ENCODE measurements at places on chromosomes 7 and 10.
A peak's percentile ranks its signal among the peaks of the same experiment; 100 is the strongest.

DNA sequence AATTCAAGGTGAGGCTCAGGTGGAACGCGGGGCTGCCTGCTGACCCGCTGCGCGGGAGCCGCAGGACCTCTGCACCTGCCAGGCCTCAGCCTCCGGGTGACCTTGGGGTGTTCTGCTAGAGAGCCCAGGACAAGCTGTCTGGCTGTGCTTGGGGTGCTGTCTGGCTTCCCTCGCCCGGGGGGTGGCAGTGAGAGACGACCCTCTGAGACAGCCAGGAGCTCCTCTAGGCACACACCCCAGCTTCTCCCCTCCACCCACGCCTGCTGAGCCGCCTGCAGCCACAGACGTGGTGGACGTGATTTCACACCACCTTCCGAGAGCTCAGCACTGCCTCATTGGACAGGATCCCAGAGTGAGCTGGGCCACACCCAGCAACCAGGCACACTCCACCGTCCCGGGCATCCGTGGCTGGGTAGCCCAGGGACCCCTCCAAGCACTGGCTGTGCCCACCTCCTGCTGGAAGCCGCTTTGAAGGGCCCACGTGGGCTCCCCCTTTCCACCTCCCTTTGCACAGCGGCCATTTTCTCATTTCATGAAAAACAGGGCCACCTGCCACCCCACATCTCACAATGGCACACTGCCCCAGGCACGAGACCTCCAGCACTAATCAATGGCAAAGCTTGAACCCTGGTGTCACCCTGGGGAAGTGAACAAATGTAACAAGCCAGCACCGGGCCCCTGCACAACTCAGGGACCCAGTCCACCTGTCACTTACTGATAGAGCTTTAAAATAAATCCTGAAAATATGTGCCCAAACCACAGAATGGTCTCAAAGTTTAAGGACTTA is 35.0 kb downstream of the ZFAND2A start:
- DNase-seq: no peak
- H3K4me1 ChIP-seq: no peaks in the 10 kb centered on the region
- H3K27me3 ChIP-seq: no peaks in the 10 kb centered on the region

GRCh38 chr7:156356551-156356950 is 284.0 kb upstream of the RNF32 start:
- no peak for DNase-seq
- H3K4me1 ChIP-seq: no peaks in the 10 kb centered on the region
- peaks cover 7% of the 10 kb centered on the region for H3K27me3 ChIP-seq
- H3K27ac ChIP-seq: no peak overlapping the region

- no peaks in the 10 kb centered on the region for H3K4me1 ChIP-seq
- H3K4me3 ChIP-seq: no peak overlapping the region
- no peaks in the 10 kb centered on the region for H3K36me3 ChIP-seq
- no peaks in the 10 kb centered on the region for H3K27me3 ChIP-seq
Measured at GRCh38 chr7:41507686-41508268, 195.1 kb downstream of the INHBA start.

DNA sequence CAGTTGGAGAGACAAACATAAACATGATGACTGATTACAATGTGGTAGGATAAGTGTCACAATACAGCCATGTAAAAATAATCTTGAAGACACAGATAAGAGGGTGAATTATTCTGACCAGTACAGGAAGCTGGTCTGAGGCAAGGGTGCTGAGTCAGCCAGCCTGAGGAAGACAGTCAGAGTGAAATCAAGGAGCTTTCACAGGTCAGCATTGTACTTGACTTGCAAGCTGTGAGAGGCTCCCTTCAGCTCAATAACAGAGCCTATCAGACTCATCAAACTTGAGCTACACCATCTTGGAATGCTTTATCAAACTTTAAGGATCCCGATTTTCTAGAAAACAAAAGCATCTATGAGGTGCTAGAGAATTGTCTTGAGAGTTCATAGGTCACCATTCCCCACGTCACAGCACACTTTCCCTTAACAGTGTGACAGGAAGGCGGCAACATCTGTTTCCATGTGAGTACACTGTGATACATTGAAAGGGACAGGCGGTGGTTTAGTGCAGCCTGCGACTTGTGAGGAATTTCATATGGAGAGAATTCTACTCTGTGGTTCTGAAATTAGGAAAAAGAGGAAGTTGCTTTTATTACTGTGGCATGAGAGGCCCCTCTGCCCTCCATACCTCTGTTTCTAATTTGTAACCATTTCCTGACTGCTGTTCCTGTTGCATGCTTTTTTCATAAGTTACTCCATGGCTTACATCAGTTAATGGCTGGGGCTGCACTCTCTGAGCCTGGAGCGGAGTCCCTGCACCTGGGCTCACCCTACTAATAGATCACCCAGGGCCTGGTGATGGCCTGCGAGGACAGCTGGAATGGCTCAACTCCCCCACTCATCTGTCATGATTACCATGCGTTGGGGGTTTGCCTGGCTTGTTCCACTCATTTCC is 417.1 kb downstream of the SUGCT start:
- no peaks in the 10 kb centered on the region for H3K27me3 ChIP-seq
- H3K4me1 ChIP-seq: no peaks in the 10 kb centered on the region
- H3K36me3 ChIP-seq: no peaks in the 10 kb centered on the region
- no peak overlapping the region for H3K27ac ChIP-seq

DNA sequence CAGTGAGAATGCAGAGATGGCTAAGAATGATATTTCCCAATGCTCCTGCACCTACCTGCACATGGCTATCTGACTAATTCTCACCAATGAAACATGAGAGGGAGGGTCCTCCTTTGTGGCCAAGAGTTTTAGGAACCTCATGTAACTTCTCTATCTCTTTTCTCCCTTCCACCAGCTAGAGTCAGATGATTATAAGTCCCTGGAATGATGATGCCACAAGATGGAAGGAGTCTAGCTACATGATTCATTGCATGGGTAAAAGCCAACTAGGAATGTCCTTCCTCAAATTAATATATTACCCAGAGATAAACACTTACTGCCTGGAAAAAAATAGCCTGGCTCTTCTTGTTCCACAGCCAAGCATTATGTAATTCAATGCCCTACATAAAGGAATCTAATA is 55.1 kb upstream of the AASS start:
- H3K4me3 ChIP-seq: no peak overlapping the region
- no peak for DNase-seq
- no peak overlapping the region for H3K27ac ChIP-seq
- no peaks in the 10 kb centered on the region for H3K27me3 ChIP-seq

DNA sequence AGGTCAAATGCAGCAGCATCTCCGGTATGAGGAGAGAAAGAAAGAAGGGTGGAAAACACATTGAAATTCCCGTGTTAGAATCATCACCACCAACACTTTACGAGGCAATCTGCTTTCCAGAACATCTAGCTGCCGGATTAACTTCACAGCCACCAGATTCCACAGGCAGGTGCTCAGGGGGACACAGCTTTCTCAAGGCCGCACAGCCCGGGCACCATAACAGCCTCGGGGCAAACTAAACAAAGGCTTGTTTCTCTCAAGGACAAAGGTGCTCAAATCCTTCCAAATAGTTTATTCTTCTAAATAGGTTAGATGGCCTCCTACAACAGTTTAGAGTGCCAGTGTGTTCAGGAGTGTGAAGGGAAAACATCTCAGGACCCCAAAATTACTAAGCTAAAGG is 156.3 kb downstream of the DIP2C start:
- DNase-seq: no peak
- H3K27ac ChIP-seq: no peak overlapping the region
- H3K4me1 ChIP-seq: no peaks in the 10 kb centered on the region
- no peaks in the 10 kb centered on the region for H3K36me3 ChIP-seq

- no peaks in the 10 kb centered on the region for H3K36me3 ChIP-seq
- no peak overlapping the region for H3K27ac ChIP-seq
- peaks cover 24% of the 10 kb centered on the region for H3K4me1 ChIP-seq
- H3K4me3 ChIP-seq: no peak overlapping the region
Measured at GRCh38 chr10:74032900-74033655, 35.2 kb downstream of the VCL start.

- no peaks in the 10 kb centered on the region for H3K27me3 ChIP-seq
- peaks cover 23% of the 10 kb centered on the region for H3K4me1 ChIP-seq
- peaks cover 15% of the 10 kb centered on the region for H3K36me3 ChIP-seq
- DNase-seq: no peak
- H3K27ac ChIP-seq: no peak overlapping the region
- no peak overlapping the region for H3K4me3 ChIP-seq
Measured at GRCh38 chr10:1119027-1119426, 62.8 kb downstream of the WDR37 start.

- H3K36me3 ChIP-seq: no peaks in the 10 kb centered on the region
- peaks cover 19% of the 10 kb centered on the region for H3K27me3 ChIP-seq
- H3K27ac ChIP-seq: peak overlapping the region; percentile 16
- H3K4me3 ChIP-seq: no peak overlapping the region
Measured at GRCh38 chr10:84015877-84016595, 123.3 kb upstream of the GHITM start.

- H3K4me1 ChIP-seq: peaks cover 28% of the 10 kb centered on the region
- H3K27ac ChIP-seq: no peak overlapping the region
- no peaks in the 10 kb centered on the region for H3K27me3 ChIP-seq
- H3K36me3 ChIP-seq: no peaks in the 10 kb centered on the region
Measured at GRCh38 chr7:5567790-5568189, 144.2 kb upstream of the TNRC18 start.

DNA sequence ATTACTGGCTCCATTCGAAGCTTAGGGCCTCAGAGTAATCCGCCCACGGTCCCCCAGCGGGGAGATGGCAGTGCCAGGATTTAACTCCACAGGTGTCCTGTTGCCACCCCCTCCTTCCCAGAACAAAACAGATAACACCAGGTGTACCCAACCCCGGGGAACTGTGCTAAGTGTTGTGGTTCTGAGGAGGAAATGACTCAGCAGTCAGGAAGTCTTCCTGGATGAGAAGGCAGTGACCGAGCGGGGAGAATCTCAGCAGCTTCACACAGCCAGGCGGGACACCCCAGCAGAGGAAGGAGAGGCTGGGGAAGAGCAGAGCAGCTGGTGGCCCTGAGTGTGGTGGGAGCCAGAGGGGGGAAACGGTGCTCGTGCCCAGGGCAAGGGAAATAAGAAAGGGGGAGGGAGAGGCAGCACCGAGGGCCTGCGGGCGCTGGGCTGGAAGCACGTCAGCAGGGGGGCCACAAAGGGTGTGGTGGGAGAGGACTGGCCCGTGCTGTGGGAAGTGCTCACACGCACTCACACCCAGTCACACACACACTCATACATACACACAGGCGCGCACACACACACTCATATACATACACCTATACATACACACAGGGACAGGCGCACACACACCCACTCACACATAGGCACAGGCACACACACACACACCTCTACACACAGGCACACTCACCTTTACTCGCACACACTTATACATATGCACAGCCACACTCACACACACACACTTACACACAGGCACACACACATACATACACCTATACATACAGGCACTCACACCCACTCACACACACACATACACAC is 59.8 kb upstream of the CHST15 start:
- H3K27ac ChIP-seq: no peak overlapping the region
- H3K4me1 ChIP-seq: peaks cover 8% of the 10 kb centered on the region
- no peak overlapping the region for H3K4me3 ChIP-seq

DNA sequence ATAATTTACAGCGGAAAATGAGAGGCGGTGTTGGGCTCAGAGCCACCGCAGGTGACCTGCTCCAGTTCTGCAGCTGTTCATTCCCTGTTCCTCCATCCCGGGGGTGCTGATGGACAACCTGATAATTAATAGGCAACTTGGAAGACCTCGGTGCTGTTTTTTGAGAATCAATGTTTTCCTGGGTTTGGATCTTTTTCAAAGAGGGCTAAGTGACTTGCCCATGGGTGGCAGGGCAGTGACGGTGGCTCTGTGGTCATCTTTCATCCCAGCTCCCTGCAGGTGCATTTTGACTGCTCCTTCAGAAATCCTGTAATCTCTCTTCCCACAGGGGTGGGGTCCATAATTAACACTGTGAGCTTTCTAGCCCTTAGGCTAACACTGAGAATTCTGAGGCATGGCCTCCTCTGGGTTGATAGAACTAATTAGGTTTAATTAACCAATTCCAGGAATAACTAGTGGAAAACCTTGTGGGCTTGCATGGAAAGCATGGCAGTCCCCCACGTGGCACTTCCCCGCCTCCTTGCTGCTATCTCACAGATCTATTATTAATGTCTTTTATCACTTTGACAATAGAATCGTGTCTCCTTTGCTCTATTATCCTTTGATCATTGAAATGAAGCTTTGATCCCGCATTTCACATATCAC is 217.9 kb downstream of the GLRX3 start:
- no peaks in the 10 kb centered on the region for H3K27me3 ChIP-seq
- no peaks in the 10 kb centered on the region for H3K4me1 ChIP-seq
- no peak overlapping the region for H3K27ac ChIP-seq
- H3K4me3 ChIP-seq: no peak overlapping the region
- no peaks in the 10 kb centered on the region for H3K36me3 ChIP-seq

GRCh38 chr7:20529260-20529659 is 86.2 kb upstream of the ABCB5 start:
- no peak overlapping the region for H3K27ac ChIP-seq
- no peaks in the 10 kb centered on the region for H3K27me3 ChIP-seq
- no peaks in the 10 kb centered on the region for H3K36me3 ChIP-seq
- H3K4me1 ChIP-seq: no peaks in the 10 kb centered on the region

DNA sequence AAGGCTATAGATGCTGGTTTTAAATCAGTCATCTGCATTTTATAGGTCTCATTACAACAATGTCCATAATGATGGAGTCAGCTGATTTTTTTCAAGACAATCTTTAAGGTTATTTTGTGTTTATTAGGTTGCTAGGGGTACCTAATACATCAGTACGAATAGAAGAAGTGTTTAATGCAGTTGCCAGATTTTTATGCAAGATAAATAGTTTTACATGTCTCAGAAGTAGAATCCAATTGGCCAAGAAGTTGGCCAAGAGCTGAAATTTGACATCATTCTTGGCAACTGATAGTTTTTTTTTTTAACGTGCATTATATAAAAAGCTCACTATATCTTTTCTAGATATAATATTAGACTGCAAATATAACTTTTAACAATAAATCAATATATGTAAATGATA is 208.5 kb downstream of the TRIL start:
- H3K4me1 ChIP-seq: no peaks in the 10 kb centered on the region
- no peak overlapping the region for H3K4me3 ChIP-seq
- H3K36me3 ChIP-seq: no peaks in the 10 kb centered on the region
- H3K27ac ChIP-seq: no peak overlapping the region
- H3K27me3 ChIP-seq: peaks cover 7% of the 10 kb centered on the region

- no peak overlapping the region for H3K4me3 ChIP-seq
- peaks cover 18% of the 10 kb centered on the region for H3K27me3 ChIP-seq
- DNase-seq: no peak
- H3K36me3 ChIP-seq: no peaks in the 10 kb centered on the region
Measured at GRCh38 chr7:150911590-150912267, 59.4 kb downstream of the AOC1 start.

DNA sequence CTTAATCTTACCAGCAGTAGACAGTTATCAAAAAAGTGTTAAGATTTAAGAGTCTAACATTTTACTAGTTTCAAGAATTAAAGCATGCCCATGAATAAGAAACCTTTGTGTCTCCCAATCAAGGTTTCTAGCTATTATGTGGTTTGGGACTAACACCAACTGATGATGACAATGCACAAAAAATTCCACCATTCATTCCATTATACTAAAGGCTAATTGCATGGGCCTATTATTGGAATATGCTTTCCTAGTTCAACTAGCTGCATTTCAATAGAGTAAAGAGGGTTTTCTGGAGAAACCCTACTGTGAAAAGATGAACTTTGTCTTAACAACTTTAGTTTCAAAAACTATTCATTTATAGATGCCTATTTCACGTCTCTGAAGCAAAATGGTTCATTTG is 44.6 kb downstream of the UBE2H start:
- H3K27me3 ChIP-seq: no peaks in the 10 kb centered on the region
- peak overlapping the region; percentile 69 for H3K27ac ChIP-seq
- DNase-seq: no peak
- H3K4me3 ChIP-seq: peak overlapping the region; percentile 81

All from activated T-cell treated with anti-CD3 and anti-CD28 coated beads, Interleukin-2, amount 50 U/mL, for 72 hours (primary cell).